ENCODE measurements at places on chromosomes 3 and 15.

- peak; percentile 70 for DNase-seq
Observed at GRCh38 chr3:121431726-121432517, 113.9 kb downstream of the POLQ start.

DNA sequence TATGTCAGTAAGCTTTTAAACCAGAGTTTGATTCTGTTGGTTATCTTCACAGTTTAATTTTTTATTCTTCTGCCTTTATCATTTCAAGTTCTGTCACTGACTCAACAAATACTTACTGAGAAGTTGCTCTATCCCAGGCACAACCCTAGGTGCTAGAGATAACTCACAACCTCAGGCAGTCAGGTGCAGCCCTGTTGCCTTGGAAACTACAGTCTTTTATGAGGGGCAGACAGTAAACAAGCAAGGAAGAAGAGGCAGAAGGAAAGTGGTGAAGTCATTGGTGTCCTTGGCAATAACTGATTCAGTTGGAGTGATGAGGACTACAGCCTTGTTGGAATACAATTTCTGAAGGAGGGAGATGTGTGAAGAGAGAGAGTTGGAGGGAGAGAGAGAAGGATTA lies 142.1 kb upstream of the LRTM1 start:
- no peak for DNase-seq

DNA sequence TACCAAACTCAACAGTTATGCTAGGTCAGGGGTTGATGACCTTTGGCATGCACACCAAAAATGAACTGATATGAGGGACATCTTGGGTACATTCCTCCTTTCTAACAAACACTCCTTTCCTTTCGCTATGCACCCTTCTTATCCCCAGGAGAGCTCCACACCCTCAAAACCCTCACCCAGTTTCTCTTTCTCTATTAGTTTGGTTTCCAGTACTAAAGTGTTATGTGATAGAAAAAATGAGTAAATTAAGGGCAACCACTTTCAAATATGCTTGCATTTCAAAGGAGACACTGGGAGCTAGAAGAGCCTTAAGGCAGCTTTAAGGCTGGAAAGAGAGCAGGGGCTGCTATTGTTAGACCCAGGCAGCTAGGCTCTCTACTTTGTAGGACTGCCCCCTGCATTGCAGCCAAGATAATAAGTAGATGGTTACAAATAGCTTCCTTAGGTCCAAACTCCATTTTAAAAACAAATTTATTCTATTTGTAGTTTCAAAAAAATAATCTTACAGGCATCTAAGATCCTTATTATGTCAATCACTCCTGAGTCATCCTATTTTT lies 244.3 kb downstream of the ZIC1 start:
- no peak for DNase-seq

DNA sequence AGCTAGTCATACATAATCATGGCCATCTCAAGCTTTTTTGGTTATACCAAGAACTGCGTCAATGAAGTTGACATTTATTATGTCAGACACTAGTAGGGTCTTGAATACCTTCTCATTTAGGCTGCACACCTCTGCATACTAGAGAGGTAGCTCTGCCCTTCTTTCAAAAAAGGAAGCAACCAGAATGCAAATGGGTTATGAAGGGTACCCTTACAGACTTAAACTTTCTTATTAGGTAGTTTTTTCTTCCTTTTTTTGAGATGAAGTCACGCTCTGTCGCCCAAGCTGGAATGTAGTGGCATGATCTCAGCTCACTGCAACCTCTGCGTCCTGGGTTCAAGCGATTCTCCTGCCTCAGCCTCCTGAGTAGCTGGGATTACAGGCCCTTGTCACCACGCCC lies 3.3 kb downstream of the PCNP start:
- DNase-seq, result no peak

DNA sequence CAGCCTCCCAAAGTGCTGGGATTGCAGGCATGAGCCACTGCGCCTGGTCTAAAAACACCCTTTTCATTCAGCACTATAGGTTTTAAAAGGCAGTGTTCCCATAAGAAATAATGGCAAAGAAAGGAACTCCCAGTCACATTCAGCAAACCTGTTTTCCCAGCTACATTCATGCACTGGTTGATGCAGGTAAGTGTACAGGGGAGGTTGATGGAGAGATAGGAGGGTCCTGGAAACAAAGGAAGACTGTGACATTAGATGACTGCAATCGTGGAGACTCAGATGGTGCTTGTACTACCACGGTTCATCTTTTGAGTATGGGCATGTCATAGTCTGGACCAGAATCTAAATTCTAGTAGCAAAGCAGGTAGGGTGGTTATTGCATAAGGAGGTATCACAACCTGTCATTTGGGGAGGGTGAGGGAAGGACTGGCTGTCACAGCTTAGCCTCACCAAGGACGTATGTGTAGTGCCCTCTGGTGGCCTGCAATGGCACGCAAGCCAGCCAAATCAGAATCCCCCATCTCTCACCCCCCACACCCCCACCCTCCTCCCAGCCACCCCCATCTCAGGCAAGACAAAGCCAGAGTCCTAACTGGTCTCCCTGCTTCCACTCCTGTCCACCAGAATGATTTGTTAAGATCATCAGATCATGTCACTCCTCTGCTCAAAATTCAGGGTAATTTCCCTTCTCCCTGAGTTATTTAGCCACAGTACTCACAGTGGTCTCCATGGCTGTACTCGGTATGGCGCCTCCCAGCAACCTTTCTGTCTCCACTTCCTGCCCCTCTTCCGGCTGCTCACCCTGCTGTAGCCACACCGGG lies 28.8 kb upstream of the UBL7 start:
- DNase-seq, result peak; percentile 71

All from brain (organoid and tissue), 16 donors.